ENCODE measurements at places on chromosomes 6 and 20.

GRCh38 chr6:117870486-117871242 lies 36.4 kb upstream of the SLC35F1 start:
- DNase-seq: no peak

DNA sequence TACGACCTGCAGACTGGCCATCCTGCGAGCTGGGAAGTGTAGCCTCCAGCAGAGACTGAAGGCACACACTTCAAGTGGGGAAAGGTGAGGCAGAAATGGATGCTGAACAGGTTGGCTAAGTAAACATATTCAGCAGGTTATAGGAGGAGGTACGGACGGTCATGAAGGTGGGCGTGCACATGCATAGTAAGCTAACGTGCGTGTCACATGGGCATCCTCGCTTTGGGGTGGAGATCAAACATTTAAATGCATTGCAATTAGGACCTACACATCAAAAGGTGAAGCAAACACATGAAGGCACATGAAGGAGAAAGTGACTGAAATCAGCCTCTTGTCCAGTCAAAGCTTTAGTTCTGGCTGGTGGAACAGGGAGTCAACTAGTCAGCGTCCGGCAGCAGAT lies 305.6 kb upstream of the EXOC2 start:
- no peak for DNase-seq

GRCh38 chr6:113451049-113451448 lies 406.1 kb upstream of the MARCKS start:
- no peak for DNase-seq

DNA sequence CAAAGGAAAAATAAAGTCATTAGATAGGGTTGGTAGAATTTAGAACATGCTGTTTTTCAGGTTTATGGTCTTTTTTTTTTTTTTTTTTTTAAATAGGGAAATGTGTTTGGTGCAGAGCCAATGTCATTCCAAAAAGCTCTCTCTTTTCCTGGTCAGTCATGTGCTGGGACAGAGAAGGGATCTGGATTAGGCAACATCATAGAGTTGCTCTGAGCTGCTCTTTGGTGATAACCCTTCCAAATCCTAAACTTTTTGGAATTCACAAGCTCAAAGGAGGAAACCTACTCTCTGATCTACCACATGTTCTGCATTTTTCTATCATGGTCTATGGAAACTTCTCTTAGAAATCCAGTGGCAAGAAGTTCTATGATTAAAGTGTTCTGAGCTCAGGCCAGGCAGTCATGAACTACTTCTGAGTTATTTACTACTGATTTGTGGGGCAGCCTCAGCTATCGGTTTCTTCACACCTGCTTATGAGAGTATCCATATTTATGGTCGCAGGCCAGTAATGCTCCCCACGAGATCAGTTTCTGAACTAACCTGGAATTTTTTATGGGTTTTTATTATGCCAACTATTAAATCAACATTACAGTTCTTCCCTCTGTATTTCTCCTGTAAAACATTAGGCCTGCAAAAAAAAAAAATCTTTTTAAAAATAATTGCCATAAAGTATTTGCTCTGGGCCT lies 4.8 kb downstream of the EDN1 start:
- DNase-seq: no peak

- no peak for DNase-seq
Observed at GRCh38 chr6:722608-723007, 29.7 kb upstream of the EXOC2 start.
